Panc1 (cell line): ENCODE measurements at places on chromosomes 1 and 21.

GRCh38 chr1:3504151-3504821 lies 49.8 kb downstream of the ARHGEF16 start:
- H3K27me3 ChIP-seq, result no peaks in the 10 kb centered on the region
- H3K36me3 ChIP-seq, result no peaks in the 10 kb centered on the region
- peaks cover 25% of the 10 kb centered on the region for H3K4me1 ChIP-seq
- peak; percentile 69 for DNase-seq

- peaks cover 9% of the 10 kb centered on the region; the same call in 1 of the 2 replicates for H3K4me1 ChIP-seq
- no peak overlapping the region for H3K27ac ChIP-seq
- DNase-seq, result peak; percentile 73
- H3K36me3 ChIP-seq, result no peaks in the 10 kb centered on the region
- H3K4me3 ChIP-seq, result no peak overlapping the region
- H3K27me3 ChIP-seq, result no peaks in the 10 kb centered on the region
Measured at GRCh38 chr1:226778657-226779058, 39.6 kb upstream of the ITPKB start.

GRCh38 chr1:26677306-26678115 lies 18.3 kb upstream of the ARID1A start:
- H3K4me1 ChIP-seq, result peaks cover 12% of the 10 kb centered on the region
- DNase-seq, result peak; percentile 95
- peak overlapping the region; percentile 68 for H3K27ac ChIP-seq
- no peaks in the 10 kb centered on the region for H3K36me3 ChIP-seq
- peak overlapping the region; percentile 33 for H3K4me3 ChIP-seq

DNA sequence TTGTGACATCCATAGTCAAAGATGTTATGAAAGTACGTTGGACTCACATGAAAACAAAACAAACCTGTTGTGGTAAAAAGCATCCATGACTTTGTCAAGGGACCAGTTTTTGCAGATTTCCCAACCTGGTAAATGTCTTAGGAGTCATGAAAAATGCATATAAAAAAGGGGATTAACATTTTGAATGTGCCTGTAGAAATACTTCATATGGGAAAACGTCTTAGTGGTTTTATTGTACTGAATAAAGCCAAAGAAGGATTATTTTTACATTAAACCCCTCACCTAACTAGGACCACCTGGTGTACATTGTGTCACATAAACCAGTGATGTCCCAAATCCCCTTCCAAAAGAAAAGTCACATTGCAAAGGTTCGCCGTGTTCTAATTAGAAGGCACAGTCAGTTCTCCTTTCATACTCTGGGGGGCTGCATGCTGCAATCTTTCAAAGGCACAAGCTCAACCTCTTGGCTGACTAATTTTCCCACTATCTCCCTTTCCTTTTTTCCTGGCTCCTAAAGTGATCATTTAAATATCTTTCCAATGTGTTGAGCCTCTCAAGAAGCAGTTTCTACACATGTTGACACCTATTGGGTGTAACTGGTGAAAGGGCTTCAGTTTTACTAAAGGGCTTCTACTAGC lies 119.8 kb upstream of the SPAG17 start:
- no peaks in the 10 kb centered on the region for H3K36me3 ChIP-seq
- no peaks in the 10 kb centered on the region for H3K4me1 ChIP-seq
- no peak for DNase-seq
- no peak overlapping the region for H3K27ac ChIP-seq
- H3K4me3 ChIP-seq, result no peak overlapping the region
- H3K27me3 ChIP-seq, result no peaks in the 10 kb centered on the region

- no peaks in the 10 kb centered on the region for H3K27me3 ChIP-seq
- H3K4me1 ChIP-seq, result no peaks in the 10 kb centered on the region
- no peaks in the 10 kb centered on the region for H3K36me3 ChIP-seq
- no peak overlapping the region for H3K4me3 ChIP-seq
- H3K27ac ChIP-seq, result no peak overlapping the region
Measured at GRCh38 chr1:215004121-215004827, 78.3 kb upstream of the KCNK2 start.
